Mesangial cell (primary cell): ENCODE measurements at places on chromosomes 6 and 20. TPM values are rescaled to one million over a fixed set of nuclear protein-coding genes. Genes with fewer than 3 reads are reported as not detected.

Gene LRFN2
- total RNA-seq, result not detected in 2 replicates

Gene RWDD1
- total RNA-seq, result 13.2 and 13.7 TPM in 2 replicates

Gene CHRNA4
- total RNA-seq, result not detected in 2 replicates

Gene GSTA1
- total RNA-seq, result not detected in 2 replicates

Gene CLPSL1
- total RNA-seq, result not detected in 2 replicates

Gene TRERF1
- total RNA-seq, result 3.2 and 3.6 TPM in 2 replicates

Gene PPP1R11
- total RNA-seq, result 35.2 and 38.1 TPM in 2 replicates

Gene OPRM1
- not detected in 2 replicates for total RNA-seq

Gene MLN
- total RNA-seq, result not detected in 2 replicates

Gene IL17A
- not detected in 2 replicates for total RNA-seq

Gene GRIK2
- total RNA-seq, result 1.0 and 1.1 TPM in 2 replicates

Gene CNBD2
- 5.4 and 7.7 TPM in 2 replicates for total RNA-seq

Gene LSM2
- total RNA-seq, result 71.0 and 128 TPM in 2 replicates
